ENCODE measurements at places on chromosomes 11 and 22. TPM values are rescaled to one million over a fixed set of nuclear protein-coding genes. Genes with fewer than 3 reads are reported as not detected.

Gene KRTAP5-8
- total RNA-seq, result not detected

Gene RAC2
- total RNA-seq, result 395 TPM

Gene ACTN3
- not detected for total RNA-seq

GRCh38 chr11:18010977-18011586 is 1.8 kb downstream of the SERGEF start:
- DNase-seq, result no peak

DNA sequence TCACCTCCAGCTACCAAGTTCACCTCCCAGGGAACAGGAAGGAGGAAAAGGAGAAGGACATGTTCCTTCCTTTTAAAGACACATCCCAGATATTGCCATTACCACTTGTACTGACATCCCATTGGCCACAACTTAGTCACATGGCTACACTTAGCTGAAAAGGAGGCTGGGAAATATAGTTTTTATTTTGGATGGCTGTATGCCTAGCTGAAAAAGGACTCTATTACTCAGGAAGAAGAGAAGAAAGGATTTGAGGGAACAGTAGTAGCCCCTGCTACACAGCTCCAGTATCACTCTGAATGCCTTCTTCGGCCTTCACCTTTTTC is 2.1 kb upstream of the APOA5 start:
- no peak for DNase-seq
